ENCODE measurements at places on chromosomes 5 and 9.
A peak's percentile ranks its signal among the peaks of the same experiment; 100 is the strongest.

GRCh38 chr5:36664766-36665165 is 58.4 kb downstream of the SLC1A3 start:
- DNase-seq, result no peak

DNA sequence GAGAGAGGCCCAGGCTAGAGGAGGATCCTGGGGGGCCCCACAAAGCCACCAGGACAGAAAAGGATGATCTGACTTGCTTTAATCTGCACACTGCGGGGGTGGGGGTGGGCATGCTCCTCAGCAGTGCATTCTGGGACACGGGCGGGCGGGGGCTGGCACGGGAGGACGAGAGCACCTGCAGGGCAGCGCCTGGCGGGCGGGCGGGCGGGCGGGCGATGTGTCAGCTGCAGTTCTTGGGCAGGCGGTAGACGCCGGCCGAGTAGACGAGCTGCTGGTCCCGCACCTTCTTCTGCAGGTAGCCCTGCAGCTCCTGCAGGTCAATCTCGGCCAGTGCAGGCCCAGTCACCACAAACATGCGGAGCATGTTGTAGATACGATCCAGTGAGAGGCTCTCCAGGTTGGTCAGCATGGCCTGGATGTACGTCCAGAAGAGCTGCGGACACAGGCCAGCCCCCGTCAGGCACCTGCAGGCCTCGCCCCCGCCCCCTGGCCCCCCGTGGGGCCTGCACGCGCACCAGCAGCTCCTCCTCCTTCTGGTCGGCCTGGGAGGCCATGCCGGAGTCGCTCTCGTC is 3.0 kb upstream of the TMEM210 start:
- DNase-seq, result no peak

DNA sequence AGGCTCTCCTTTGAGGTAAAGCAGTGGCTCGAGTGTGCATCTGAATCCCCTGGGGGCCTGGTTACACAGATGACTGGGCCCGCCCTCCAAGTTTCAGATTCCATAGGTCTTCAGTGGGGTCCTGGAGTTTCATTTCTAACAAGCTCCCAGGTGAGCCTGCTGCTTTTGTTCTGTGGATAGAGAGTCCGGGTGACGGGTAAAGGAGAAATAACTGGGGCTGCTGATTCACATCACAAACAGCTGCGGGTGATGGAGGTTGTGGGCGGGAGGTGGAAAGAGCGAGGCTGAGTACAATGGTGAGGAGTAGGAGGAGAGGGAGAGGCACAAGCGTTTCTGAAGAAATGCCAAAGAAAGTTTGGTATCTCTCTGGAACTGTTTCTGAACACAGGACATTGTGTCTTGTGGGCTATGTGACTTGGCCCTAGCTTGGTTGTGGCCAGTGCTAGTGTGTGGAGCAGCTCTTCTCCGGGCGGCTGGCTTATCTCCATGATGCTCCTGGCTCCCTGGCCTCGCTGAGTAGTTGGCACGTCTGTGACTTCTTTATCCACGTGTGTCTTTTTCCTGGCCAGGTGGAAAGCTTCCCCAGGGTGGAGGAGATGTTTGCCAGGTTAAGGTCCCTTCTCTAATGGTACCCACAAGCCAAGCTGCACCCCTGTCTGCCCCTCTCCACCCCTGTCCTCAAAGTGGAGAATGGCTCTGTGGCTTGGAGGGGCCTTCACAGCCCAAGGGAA is 61.7 kb downstream of the HSPA4 start:
- DNase-seq, result peak; percentile 55

DNA sequence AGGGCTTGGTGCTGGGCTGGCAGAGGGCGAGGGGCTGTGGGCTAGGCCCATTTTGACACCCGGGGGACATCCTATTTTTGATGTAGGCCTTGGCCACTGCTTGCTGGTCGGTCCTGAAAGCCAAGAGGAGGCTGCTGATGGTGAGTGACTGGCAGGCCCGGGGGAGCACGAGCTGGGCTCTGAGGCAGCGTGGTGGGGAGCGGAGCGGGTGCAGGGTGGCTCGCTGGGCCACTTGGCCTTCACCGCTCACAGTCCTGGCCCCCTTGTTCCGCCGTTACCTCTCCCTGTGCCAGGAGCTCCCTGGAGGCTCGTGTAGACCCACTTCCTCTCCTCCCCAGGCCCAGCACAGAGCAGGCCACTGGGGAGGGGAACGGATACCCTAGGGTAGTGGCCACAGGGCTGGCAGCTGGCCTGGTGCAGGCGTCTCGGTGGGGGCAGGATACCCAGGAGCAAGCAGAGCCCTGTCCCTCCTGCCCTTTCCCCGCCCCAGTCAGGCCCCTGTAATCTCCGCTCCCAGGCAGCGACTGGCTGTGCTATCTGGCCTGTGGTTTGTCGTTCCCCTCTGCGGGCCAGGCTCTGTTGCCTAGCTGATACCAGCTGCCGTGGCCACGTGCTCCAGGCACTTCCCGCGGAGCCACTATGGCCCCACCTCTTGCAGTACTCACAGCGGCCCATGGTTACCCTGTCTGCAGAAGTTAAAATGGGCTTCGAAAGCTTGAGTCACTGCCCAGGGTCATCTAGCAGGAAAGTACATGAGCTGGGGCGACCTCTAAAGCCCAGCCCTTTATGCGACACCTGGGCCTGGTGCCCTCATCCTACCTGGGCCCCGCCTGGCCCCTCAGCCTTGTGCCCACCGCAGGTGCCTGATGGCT is 11.7 kb upstream of the DOLPP1 start:
- DNase-seq, result peak; percentile 59

DNA sequence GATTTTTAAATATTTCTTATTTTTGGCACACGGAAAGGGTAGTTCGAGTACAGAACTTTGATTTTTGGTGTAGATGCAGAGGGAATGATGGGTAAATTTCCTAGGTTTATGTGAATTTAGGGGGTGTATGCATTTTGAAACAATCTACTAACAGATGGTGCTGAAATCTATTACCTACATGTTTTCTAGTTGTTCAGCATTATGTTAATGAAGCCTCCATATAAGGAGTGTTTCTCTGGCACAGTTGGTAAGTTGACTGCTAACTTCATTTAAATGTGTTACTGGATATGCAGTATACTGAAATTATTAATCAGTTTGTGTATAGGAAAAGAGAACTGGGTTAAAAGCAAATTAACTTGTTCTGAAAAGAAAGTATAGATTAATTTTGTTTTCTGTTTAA is 17.5 kb downstream of the SUB1 start:
- DNase-seq, result no peak

DNA sequence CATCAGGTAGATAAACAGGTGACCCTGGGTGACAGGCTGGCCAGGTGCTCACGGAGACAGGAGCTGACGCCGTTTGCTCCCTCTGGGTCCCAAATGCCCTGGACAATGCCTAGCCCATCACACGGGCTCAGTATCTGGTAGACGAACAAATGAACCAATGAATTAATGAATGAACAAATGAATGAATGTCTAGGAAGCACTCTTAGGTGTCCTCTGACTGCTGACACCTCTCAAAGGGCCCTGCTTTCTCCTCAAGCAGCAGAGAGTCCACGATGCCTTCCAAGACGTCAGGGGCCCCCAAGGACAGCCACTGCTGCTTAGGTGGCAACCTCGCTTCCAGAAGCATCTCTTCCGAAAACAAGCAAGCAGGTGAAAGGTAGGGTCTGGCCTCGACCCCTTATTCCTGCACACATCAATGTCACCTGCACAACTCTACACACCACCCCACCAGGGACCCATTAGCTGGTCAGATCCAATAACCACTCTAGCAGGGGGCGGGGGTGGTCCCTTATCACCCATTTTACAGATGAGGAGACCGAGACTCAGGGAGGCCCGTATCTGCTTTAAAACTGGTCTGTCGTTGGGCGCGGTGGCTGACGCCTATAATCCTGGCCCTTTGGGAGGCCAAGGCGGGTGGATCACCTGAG is 45.2 kb downstream of the VAV2 start:
- DNase-seq, result no peak

- no peak for DNase-seq
Observed at GRCh38 chr9:131589993-131590392, 44.7 kb downstream of the PRRT1B start.

GRCh38 chr5:109721741-109722140 is 32.0 kb downstream of the MAN2A1 start:
- no peak for DNase-seq
